ENCODE measurements at places on chromosomes 12 and 14.

DNA sequence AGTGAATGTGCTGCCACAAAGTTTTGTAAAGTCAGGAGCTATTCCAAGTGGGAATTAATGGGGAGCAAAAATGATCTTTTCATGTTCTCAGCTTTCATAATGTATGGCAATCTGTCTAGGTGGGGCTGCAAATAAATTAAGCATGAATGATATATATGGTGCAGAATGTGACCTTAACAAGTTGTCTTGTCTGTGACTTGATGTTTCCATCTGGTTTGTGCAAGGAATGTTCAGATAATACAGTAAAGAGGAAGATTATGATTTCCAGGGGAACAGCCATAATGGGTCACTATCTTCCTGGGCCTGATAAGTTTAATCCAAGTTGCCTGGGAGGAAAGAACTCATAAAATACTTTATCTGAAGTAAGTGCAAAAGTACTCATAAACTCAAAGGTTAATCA is 1815.8 kb upstream of the FLRT2 start:
- no peak for DNase-seq

- no peak for DNase-seq
Observed at GRCh38 chr12:24608637-24609285, 340.1 kb downstream of the BCAT1 start.

DNA sequence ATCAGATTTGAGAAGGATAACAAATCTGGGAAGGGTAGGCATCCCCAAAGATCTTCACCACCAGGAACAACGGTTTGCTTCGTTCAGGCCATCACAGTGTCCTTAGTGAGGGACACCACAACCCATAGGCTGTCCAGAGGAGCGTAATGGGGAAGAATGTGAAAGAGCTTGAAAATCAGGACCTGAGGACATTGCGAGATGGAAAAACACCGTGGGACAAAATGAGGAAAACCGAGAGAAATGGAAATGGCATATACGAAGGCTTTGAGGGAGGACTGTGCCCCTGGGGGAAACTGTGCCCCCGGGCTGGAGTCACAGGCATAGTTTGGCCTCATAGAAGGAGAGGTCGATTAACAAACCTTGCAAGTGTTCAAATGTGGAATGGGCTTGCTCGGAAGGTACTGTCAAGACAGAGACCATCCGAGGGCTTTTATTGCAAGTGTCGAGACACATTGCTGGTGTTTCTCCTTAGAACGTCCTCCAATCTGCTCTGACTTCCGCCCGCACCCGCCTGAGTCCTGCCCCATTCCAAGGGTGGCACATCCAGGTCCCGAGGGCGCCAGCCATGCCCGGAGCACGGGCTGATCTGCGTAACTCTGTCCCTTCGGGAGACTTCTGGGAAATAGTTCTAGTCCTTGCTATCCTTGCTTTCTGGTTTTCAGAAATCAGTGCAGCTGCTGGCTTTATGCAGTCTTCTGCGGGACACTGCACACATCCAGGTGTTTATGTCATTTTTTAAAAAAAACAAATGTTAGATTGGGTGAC is 885 bp upstream of the PALS1 start:
- peak; percentile 30 for DNase-seq

GRCh38 chr12:91952916-91953315 is 192.7 kb downstream of the BTG1 start:
- DNase-seq: no peak

- no peak for DNase-seq
Observed at GRCh38 chr14:50023671-50024490, 92.5 kb downstream of the VCPKMT start.

DNA sequence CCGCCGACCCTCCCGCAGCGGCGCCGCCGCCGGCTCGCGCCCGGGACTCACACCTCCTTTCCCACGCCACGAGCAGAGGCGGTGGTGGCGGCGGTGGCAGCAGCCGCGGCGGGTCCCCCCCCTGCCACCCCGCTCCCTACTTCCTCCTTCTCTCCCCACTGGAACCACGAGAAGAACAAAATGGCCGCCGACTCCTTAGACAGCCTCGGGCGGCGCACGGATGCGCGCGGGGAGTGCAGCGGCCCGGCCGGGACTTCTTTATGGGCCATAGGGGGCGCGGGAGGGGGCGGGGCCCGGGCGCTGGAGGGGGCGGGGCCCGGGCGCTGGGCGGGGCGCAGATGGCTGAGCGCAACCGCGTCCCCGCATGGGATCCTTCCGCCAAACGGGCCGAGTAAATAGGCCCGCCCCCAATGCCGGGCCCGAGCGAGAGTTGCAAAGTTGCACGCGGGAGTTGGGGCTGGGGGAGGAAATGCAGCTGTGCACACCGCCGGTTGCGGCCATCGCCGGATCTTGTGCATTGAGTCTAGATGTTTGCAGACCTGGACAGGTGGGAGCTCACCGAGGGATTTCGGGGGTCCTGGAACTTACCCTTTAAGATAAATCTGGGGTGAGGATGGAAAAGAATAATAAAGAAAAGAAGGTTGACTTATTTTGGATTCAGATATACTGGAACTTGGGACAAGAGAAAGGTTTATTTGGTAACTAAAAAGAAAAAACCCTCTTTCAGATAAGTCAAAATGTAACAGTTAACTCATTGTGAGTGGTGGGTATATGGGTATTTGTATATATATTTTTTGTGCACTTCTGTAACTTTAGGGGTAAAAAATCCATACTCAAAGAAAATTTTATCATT is at the start of gene PPP1CC:
Gene PPP1CC (minus strand): TSS at position 174 of the 853 bp plus-strand sequence. CDS start 184 bp downstream, outside the sequence.
- DNase-seq: peak; percentile 92

DNA sequence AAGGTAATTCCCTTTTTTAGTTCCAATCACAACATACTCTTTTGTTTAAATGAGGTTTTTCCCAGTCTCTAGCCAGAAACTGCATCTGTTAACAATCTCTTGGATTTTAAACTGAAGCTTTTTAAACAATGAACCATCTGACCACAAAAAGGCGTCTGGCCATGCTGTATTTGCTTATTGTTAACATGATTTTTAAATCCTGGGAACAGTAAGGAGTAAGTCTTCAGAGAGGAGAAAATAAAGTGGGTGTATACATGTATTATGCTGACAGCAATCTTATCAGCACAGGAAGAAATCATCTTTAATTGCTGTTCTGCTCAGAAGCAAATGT is 106.2 kb downstream of the DAAM1 start:
- DNase-seq: no peak

- no peak for DNase-seq
Observed at GRCh38 chr12:71009430-71010142, 89.0 kb upstream of the PTPRR start.

DNA sequence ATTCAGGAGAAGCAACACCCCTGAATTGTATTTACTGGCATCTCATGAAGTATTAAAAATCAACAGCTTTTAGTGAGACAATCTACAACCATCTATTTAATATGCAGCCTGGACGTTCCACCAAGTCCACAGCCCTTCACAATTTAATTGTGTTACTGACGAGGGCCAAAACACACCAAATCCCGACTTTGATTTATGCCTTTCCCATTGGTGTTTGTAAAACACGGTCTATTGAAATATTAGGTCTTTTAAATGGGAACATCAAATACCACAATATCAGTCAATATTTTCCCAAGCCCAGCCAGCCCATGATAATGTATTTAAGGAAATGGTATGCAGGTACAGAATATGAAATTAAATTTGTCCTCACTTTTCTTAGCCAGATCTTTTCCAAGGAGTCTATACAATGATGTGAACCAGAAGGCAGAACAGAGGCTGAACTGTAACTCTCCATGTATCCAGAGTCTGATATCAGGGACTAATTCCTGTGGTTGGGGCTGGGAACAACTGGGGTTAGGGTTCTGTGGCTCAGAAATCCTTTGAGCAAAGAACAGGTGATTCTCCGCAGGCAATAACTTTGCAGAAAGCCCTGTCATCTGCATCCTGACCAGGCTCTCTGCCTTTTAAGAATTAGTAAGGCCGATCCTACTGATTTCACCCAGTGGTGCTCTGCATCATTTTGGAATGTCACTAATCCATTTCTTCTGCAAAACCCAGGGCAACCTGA is 179.3 kb upstream of the GZMB start:
- no peak for DNase-seq

DNA sequence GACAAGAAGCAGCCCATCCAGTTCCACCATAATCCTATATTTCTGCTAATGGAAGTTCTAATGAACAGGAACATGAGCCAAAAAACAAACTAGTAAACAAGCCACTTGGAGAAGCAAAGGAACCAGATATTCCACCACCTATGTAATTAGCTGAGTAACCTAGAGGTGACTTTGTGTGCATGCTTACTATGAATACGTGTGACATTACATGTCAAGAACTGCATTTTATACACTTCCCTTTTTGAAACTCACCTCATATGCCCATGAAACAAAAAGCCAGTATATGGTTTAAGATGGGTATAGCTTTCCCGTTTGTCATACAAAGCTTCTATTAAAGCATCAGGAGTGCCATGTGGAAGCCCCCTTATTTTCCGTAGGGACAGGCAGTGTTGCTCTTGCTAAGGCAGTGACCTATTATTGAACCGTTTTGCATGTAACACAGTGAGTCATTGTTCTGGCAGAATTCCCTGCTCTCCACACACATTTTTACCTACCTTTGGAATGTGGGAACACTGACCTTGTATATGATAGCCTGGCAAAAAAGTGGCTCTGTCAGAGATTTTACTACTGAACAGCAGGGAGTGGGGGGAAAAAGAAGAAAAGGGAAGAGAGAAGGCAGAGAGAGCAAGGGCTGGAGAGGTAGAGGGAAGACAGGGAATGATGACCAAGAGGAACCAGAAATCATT is 34.8 kb upstream of the FRMD6 start:
- DNase-seq: no peak

- no peak for DNase-seq
Observed at GRCh38 chr12:57886542-57886941, 40.0 kb upstream of the CTDSP2 start.

DNA sequence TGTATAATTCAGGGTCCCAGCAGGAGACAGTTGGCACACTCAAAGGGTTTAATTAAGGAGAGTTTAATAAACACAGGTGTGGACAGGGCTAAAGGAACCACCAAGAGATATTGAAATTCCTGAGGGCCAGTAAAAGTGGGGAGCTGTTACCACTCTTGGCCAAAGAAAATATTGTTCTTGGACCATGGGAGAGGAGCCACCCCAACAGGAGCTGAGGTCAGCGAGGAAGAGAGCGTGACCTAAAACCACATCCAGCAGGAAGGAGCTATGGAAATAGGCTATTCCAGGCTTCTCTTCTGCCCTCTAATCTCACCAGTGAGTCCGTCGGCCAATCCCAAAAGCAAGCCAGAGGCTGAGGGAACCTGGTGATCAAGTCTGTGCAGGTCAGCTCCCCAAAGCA is 390.8 kb downstream of the MED13L start:
- no peak for DNase-seq

- DNase-seq: no peak
Observed at GRCh38 chr12:40587421-40587820, 104.8 kb upstream of the CNTN1 start.

GRCh38 chr14:92692822-92693226 is 55.6 kb downstream of the LGMN start:
- DNase-seq: no peak

DNA sequence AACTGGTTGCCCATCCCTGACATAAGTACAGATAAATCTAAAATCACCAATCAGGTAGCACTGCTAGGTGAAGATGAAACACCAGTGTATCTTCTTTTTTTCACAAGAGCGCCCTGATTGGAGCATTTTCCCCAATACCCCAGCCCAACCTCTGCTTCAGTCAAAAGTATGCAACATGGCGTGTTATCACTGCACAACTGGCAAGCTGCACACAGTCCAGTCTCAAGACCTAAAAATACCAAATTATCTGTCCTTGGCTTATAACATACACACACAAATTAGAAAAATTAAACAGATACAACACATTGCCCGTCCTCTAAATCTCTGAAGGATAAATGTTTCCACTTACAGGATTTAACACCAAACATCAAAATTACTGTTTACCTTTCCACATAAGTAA is 20.2 kb upstream of the SELPLG start:
- no peak for DNase-seq

DNA sequence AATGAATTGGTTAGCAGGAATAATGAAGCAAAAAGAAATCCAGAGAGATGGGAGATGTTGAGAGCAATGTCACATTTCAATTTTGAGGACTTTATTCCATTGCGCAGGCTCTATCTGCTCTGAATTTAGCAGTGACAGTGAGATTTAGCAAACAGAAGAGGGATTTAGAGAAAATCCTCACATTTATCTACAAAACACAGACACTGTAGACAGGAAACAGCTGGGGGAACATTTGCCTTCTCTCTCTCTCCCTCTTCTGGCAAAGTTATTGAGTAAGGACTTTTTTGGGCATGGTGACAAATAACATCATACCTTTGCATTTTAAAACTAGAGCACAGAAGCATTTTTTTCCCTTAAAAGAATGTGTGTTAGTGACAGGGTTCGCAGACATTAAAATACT is at the start of gene IGF1:
Gene IGF1 (minus strand): TSS at position 158 of the 400 bp plus-strand sequence. CDS start 182 bp downstream, outside the sequence.
- DNase-seq: no peak

DNA sequence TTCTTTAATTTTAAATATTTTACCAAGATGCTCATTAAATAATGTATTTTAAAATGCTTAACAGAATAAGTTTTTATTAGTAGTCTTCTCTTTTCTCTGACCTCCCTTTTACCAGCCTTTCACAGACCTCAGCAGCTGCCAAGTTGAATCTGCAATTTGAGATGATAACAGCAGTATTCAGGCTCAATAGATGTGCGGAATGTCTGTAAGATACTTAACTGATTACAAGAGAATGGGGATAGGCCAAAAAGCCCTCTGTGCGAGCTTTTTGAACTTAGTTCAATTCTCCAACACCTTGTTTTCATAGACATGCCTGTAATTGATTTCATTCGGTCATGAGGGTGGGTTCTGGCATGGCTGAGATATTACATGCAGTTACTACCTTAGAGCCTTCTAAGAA is 277.2 kb downstream of the TMTC2 start:
- DNase-seq: no peak

- no peak for DNase-seq
Observed at GRCh38 chr14:79091381-79091963, 921.3 kb downstream of the NRXN3 start.

- no peak for DNase-seq
Observed at GRCh38 chr14:99174081-99174769, 97.8 kb downstream of the BCL11B start.

GRCh38 chr14:93033983-93034670 is 81.6 kb downstream of the ITPK1 start:
- DNase-seq: peak; percentile 10

DNA sequence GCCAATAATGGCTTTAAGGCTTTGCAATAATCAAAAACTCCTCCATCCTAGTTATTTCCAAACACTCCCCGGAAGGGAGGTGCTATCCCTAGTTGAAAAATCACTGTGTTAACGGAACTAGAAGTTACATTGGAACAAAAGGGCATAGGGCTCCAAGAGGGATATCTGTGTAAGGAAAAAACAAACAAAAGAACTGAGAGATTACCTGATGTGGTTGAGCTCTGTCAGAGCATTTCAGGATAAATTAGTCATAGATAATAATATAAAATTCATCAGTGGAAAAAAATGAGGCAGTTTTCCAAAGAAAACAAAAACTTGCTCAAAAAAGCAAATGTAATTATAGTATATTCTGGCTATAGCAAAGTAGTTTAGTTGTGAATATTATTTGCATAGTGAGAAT is 27.4 kb upstream of the PAPLN start:
- DNase-seq: no peak

GRCh38 chr14:88706425-88706824 is 86.3 kb downstream of the EML5 start:
- DNase-seq: no peak

GRCh38 chr12:17661250-17661649 is 428.7 kb downstream of the RERGL start:
- DNase-seq: no peak
